DMS79 (cell line): ENCODE measurements at places on chromosomes 4 and X.

DNA sequence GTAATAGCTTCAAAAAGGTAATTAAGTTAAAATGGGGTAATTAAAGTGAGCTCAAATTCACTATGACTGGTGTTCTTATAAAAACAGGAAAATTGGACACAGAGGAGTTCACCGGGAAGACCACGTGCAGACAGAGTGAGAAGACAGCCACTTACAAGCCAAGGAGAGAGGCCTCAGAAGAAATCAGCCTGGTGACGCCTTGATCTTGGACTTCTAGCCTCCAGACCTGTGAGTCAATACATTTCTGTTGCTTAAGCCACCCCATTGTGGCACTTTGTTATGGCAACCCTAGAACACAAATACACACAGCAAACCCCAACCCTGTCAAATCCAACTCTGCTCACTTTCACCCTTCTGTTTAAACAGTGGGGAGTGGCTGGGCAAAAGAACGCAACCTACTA is 4.1 kb upstream of the CD38 start:
- no peak for DNase-seq

- DNase-seq, result no peak
These were observed 30.4 kb downstream of the FAT1 start for GRCh38 chr4:186693159-186693815.

DNA sequence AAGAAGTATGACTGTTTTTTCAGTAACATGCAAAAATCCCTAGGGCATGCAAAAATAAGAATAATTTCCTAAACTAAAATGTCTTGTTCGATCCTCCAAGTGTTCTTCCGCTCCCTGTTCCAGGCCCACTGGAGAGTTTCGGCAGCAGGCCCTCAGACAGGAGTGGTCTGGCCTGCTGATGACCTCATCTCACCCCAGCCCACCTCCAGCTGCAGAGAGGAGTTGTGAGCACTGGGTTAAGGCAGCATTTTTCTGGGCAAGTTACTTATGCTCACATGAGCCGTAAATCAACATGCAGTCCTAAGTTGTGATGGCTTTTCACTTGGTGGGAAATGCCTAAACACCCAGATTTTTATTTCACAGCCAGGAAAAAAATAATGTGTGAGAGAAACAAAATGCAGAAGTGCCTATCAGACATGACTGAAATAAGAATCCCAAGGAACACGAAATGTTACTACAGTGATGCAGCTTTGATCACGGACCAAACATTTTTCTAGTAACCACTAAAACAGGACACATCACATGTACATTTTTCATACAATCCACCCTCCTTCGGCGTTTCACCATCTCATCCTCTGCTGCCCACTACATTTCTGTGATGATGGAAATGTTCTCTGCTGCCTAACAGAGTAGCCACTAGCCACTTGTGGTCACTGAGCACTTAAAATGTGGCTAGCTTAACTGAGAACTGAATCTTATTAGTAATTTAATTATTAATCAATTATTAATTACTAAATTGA is 153.3 kb upstream of the TBL1X start:
- DNase-seq, result no peak

DNA sequence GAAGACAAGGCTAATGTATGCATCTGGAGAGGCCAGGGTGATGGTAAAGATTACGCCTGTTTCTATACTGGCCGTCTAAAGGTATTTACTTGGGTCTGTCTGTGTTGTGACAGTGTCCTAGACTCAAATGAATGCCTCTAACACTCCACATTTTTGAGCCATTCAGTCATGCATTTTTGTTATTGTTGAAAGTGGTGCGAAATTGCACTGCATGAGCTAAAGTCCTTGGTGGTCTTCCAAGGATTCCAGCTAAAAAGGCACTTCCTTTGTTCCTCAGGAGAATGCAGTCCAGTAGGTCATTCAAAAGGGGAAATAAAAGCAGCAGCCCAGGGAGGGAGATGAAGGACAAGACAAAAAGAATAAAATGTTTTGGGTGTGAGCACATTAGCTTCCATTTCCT is 3.0 kb downstream of the GPC4 start:
- no peak for DNase-seq

DNA sequence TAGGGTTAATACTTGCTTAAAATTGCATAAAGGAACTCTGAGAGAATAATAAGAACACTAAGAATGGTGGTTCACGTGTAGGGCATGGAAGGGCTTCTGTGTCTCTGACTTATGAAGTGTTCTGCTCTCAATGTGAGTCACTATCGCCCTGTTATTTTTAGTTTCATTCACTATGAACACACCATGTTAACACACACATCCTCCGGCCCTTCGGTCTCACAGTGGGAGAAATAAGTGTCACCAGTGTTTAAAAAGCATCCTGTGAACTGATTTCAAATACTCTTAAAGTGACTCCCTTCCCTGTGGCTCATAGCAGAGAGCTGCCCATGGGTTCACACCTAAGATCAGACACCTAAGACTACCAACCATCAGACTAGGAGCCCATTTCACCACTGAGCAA is 33.8 kb upstream of the FGFBP2 start:
- no peak for DNase-seq

- no peak for DNase-seq
These were observed 1950.9 kb downstream of the ARAP2 start for GRCh38 chr4:34293459-34293858.
